ENCODE measurements at places on chromosomes 4 and X.

GRCh38 chr4:89898304-89898716 lies 3.7 kb downstream of the MMRN1 start:
- no peak for DNase-seq

DNA sequence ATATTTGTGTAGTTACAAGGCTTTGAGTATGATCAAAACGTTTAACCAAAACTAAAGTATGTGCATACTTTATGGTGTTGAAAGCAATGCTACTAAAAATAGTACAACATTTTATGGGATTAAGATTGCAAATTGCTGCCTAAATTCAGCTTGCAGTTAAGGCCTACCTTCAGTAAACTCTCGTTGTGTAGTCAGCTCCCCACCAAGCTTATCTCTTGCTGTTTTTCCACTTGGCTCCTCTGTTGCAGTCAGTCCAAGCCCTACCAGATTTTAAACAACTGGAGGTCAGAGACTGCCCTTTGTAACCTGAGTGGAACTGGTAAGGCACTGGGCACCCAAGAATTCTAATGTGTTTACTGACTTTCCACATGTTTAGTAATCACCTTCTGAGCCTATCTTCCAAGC lies 25.7 kb downstream of the AFF1 start:
- no peak for DNase-seq

GRCh38 chr4:48557478-48557877 lies 67.4 kb downstream of the ZAR1 start:
- no peak for DNase-seq

- DNase-seq: no peak
Observed at GRCh38 chr4:85445050-85445639, 29.8 kb upstream of the ARHGAP24 start.

GRCh38 chrX:68461093-68461492 lies 27.8 kb upstream of the OPHN1 start:
- no peak for DNase-seq

- DNase-seq: no peak
Observed at GRCh38 chrX:124010566-124010965, 49.1 kb downstream of the STAG2 start.

DNA sequence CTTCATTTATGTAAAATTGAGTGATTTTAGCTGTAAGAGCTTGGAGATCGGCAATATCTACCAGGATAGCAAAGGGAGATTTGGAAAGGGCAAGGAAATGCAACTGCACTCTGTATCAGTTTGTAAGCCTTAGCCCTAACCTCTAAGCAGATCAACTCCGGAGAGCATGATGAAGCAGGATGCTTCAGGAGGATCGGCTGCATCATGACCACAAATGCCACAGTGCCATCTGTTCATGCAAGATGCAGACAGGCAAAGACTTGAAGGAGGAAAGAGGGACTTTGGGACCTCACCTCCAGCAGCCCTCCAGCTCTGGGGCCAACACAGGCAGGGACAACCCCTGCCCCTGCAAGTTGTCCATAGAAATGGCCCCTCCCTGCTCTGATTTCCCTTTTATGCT lies 377.6 kb upstream of the GATB start:
- no peak for DNase-seq

DNA sequence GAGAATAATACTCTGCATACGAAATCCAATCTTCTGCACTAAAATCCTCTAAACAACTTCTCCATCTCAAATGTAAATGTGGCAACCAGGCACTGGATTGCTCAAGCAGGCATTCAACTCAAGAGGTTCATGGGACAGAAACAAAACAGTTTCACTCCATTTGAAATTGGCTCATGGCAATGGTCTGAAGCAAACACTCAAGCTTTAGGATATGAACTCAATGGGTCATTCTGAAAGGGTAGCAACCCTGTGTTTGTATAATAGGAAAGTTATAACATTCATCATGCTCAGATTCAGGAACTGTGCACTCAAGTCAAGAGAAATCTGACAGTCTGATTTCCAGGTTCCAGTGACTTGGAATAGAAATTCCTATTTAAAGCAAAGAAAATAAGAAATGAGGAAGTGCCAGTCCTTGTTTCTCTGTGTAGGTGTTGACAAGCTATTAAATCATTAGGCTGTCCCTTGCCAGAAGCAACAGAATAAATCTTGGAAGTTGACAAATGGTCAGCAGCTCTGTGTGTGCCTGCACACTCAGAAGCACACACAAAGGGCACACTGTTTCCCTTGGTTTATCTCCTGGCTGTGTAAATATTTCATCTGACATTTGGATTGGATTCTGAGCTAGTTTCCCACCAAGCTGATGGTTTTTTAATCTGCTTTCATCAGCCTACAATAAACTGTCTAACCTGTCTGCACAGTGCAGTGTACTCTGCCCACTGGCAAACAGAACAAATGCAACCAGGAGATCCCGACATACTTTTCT lies 75.9 kb upstream of the CITED1 start:
- DNase-seq: no peak

DNA sequence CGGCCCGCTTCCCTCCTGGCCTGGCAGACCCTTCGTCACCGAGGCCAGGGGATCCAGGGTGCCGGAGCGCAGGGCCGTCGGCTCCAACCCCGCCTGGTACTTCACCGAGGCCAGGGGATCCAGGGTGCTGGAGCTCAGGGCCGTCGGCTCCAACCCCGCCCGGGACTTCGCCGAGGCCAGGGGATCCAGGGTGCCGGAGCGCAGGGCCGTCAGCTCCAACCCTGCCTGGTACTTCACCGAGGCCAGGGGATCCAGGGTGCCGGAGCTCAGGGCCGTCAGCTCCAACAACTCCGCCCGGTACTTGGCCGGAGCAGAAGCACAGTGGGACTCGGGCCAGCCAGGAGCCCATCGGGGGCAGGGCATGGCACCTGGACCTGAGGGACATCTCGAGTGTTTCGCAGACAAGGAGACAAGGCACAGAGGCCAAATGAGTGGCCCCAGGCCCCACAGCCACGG lies 85.1 kb downstream of the FAM53A start:
- DNase-seq: peak; percentile 13

DNA sequence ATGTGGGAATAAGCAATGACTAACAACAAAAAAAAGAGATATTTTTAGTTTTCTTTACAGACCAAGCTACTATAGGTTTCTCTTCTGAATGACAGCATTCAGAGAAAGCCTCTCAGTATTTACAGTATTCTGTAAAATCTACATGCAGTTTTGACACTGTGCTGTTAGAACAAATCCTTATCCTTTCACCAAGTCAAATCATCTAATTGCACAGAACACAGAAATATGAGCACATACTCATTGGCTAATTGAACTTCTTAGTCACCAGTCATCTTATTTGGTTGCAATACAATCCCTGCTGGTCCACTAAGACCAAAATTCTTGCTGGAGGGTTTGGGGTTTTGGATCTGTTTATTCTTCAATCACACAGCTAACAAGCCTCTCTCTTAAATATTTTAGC lies 5.7 kb downstream of the ACOT9 start:
- no peak for DNase-seq

DNA sequence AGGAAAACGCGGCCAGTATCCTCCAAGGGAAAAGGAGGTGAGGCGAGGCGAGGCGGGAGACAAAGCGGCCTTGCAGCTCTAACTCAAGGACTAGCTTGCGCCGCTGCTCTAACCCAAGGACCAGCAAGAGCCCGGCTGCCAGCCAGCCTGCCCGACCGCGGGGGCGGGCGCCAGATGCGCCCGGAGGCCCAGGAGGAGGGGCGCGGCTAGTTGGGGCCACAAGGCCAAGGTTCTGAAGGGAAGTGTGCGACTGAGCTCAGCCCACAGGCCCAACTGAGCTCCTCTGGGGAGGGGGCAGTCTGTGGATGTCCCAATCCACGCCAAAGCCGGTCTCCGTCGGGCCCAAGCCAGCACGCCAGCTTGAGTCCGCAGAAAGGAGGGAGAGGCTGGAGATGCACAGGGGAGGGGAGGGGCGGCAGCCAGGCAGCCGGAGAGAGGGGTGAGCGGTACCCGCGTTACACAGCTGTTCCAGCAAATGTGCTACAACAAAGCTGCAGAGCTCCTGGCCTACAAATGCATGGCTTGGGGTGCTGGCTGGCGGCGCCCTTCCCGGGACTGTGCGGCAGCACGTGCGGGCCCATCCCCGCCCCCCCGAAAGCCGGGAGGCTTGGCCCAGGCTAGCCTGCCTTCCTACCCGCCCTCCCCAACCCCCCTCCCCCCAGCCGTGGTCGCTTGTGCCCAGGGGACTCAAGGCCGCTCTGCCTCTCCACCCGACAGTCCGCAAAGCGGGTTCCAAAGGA lies 637 bp downstream of the AMER1 start:
- DNase-seq: peak; percentile 33

DNA sequence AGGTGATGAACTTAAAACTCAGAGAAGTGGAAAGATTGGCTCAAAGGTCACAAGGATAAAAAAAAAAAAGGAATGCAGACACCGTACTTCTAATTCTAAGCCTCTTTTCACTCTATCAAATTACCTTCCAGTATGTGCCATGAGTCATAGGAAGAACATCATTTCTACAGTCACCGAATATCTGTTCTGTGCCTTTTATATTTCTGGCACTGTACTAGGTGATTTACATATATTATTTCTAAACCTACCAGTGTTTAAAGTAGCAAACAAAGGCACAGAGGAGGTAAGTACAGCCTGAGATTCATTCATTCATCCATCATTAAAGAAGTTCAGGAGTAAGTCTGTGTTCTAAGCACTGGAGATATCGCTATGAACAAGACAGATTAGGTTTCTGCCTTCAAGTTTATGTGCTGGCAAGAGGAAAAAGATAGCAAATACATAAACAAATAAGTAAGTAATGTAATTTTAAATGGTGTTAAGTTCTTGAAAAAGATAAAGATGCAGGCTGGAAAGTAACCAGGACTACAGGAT lies 65.3 kb downstream of the PALLD start:
- no peak for DNase-seq

DNA sequence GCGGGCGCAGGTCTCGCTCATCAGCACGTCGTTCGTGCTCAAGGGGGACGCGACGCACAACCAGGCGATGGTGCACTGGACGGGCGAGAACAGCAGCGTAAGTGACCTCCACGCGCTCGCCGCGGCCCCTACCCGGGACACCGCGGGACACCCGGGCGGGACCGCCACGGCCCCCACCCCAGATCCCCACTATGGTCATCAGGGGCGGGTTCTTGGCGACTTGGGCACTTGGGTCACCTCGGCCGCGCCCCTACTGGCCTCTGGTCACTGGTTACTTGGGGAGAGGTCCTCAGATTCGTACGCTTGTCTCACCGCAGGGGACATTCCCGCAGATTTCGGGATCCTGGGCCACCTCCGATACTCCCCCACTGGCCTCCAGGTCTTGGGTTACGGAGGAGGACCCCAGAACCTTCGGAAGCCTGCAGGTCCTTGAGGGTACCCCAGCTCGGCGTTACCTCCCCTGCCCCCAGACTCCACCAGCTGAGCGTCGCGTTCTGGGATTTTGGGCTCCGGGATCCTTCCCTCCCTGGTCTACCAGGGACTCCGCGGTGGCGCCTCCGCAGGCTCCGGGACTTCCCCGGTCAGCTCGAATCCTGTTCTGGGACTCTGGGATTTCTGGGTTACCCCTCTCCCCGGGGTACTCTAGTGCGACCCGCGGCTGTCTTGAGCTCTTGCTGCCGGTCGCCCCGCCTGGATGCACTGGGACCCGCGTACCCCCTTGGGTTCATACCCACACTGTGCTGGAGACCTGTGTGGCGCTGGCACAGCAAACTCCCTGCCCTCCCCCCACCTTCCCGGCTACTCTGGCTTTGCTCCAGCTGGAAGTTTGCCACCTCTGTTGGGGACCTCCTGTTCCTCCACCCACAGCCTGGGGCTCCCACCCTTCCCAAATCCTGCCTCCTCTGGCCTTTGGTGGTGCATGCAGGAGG lies 956 bp downstream of the SORCS2 start:
- no peak for DNase-seq

DNA sequence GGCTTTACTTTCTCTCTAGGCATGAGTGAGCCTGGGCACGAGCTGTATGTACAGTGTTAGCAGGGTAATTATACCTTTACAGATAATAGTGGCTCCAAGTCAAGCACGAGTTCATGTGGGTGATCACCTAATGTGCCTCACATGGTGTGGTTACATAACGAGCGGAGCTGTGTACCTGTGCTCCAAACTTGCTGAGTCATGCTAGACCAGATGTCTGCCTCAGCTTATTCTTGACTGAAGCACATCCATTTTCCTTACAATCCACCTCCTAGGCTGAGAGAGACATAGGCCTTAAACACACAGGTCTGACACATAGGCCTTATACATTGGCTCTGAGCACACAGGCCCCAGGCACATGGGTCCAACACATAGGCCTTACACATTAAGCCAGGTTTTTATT lies 426.6 kb downstream of the GPAT3 start:
- DNase-seq: no peak

GRCh38 chrX:26848511-26848910 lies 614.6 kb downstream of the PPP4R3C start:
- no peak for DNase-seq

DNA sequence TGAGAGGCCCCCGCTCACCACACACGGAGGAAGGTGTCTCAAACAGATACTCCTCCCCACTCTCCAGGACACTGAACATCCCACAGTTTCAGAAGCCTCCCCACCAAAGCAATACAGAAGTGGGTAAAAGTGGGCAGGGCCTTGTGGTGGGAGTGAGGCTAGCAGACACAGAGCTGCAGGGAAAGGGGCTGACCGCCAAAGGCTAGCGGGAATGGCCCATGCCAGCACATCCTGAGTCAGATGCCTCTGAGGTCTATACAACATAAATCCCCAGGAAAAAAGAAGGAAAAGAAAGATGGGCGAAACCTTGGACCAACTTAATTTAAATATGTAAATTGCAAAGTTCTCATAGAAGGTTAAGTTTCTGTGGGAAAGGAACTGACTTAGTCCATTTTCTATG lies 21.9 kb upstream of the ARHGAP10 start:
- no peak for DNase-seq

- DNase-seq: no peak
Observed at GRCh38 chr4:57854748-57855147, 744.6 kb upstream of the IGFBP7 start.

DNA sequence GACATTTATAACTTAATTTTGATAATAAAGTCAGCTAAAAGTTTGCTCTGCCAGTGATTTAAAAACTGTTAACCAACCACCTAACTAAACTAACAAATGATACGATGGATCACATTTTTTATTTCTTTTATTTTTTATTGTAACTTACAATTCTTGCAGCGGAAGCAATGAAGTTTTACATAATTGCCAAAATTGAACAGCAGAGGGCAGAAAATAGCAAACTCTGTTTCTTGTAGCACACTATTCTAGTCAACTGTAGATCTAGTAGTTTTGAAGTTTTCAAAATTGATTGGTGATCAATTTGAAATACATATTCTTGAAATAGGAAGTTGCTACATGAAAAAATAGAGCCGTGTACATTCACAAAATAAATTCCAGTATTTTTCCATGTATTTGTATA lies 2.8 kb upstream of the GRIA2 start:
- no peak for DNase-seq
